GM18507 (cell line): ENCODE measurements at places on chromosomes 6 and 20.

- DNase-seq = no peak
Observed at GRCh38 chr6:8108031-8108660, 5.8 kb upstream of the EEF1E1 start.

DNA sequence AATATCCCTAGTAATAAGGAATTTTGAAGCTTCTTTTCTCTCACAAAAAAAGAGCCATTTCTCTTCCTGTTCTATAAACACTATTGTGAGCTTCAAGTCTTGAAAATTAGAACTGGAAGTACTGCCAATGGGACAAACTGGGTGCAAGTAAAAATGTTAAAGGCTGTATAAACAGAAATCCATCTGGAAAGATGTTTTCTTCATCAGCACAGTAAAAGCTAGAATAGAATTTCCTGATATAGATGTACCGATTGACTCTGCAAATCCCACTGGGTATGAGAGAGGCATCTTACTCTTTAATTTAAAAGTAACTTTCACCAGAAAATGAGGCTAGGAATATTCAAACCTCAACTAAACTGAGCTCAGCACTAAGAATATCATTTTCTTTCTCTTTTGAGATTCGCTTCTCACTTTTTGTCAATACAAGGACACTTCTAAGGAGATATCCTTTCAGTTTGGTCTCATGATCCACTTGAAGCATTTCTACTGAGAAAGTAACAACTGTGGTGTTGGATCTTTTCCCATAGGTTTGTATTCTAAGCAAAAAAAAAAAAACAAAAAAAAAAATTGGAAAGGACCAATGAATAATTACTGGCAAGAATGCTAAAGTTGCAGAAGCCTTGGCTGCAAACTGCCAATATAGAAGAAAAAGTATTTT, 169.0 kb upstream of the PRDM1 start:
- DNase-seq = no peak

GRCh38 chr6:6610031-6610591, 21.6 kb downstream of the LY86 start:
- peak; percentile 51 for DNase-seq

GRCh38 chr6:111552241-111552744, 53.4 kb downstream of the TRAF3IP2 start:
- DNase-seq = no peak

DNA sequence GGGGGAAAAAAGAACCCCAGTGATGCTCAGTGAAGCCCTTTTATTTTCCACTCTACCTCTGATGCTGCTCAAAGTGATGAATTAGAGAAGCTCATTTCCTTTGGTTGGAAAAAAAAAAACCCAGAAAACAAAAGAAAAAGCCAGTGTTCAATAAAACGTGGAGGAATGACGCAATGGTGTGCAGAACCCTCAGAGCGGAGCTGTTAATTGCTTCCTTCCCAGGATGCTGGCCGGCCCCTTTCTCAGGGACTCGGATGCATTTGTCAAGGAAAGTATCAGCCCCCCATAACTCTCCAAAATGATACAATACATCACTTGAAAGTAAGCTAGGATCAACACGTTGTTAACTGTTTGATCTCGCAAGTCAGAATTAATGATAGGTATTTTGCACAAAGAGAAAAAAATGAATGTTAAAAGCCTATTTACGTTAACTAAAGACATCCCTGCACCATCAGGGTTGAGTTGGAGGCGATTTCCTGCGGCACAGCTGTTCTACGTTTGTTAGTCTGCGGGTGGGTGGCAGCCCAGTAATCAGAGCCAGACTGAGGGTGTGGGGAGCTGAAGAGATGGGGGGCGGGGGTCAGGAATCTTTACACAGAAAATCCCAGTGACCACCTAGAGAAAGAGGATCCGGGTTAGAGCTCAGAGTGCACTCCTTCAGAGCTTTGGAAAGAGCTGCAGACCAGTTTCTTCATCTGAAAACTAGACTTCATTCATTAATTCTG, 132.4 kb downstream of the BMP7 start:
- DNase-seq = no peak

GRCh38 chr6:158707120-158707820, 57.4 kb downstream of the SYTL3 start:
- DNase-seq = no peak
